ENCODE measurements at places on chromosomes 13 and 19.
A peak's percentile ranks its signal among the peaks of the same experiment; 100 is the strongest.

DNA sequence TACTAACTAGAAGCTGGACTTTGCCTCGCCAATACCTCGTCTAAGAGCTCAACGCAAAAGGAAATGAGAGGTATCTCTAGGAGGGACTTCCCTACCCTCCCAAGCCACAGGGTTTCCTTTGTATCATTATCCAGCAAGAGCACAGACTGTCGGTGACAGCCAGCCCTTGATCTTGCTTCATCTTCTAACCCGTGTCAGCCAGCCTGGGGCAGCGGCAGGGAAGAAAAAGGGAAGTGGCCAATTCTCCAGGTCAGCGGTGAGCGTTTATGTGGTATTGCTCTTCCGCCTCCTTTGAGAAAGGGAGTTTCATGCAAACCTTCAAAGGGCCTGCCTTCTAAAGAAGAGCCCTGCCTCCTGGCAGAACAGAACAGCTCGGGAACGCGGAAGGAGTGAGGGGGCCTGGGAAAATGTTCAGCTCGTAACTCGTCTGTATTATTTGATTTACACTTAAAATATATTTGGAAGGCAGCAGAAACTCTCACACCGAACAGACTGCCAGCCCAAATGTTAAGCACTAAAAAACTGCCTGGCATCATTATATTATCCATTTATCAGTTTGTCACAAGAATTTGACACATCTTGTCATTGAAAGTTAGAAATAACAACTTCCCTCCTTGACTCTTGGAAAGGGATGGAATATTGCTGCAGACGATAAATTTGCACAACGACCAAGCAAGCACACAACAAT lies 41.8 kb downstream of the EFNB2 start:
- no peak for DNase-seq

- peak; percentile 67 for DNase-seq
Measured at GRCh38 chr19:49056101-49056901, 1.2 kb downstream of the CGB7 start.

DNA sequence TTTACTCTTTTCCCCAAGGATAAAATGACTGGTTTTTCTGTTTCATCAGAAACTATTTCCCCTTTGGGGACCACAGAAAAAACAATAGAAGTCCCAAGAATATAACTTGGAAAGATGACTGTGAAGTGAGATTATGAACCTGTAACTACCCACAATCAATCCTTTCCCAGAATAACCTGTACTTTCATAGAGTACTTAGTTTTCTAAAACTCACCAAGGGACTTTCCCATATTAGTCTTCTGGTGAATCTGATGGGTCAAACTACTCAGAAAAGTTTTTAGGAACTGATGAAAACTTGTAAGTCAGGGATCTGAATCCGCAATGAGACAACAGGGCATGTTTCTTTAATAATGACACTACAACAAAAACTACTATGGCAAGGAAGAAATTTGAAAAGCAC lies 62.6 kb downstream of the STK24 start:
- no peak for DNase-seq

DNA sequence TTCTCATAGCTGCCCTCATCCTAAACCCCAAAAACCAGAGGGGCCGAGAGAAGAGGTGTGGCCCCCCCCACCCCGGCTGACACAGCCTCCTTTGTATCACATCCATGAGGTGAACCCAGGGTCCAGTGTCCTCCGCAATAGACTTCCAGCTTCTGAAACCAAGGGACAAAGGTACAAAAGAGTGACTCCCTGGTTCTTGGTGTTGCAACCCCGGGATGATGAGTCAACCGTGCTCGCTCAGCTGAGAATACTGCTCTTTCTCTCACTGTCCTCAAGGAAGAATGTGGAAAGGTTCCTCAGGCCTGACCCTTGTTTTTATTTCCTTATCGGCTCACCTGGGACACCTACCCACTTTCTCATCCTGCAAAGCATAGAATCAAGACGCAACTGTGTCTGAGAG lies 5.5 kb downstream of the SLC15A1 start:
- DNase-seq: no peak

DNA sequence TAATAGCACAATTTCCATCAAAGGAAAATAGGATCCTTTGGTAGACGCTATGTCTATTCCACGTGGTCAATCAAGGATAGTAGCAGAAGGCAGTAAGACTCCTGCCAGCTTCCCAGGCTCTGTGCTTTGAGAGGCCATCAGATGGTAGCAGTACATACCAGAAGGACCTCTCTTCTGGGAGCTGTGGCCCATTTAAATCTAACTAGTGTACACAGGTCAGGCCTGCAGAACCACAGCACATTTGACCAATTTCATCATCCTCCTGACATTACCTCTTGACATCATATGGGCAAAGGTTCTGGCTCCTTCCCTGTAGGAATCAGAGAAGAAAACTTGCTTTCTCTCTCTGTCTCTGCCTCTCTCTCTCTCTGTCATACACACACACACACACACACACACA lies 229.6 kb upstream of the HTR2A start:
- DNase-seq: no peak

GRCh38 chr13:58655086-58655485 lies 1023.5 kb downstream of the PCDH17 start:
- no peak for DNase-seq

GRCh38 chr13:91242652-91243051 lies 104.8 kb upstream of the MIR17HG start:
- no peak for DNase-seq

GRCh38 chr13:109198585-109198984 lies 569.2 kb downstream of the MYO16 start:
- no peak for DNase-seq

GRCh38 chr13:30457306-30457891 lies 8.3 kb downstream of the HMGB1 start:
- no peak for DNase-seq

GRCh38 chr13:50686551-50686950 lies 156.9 kb downstream of the DLEU7 start:
- DNase-seq: no peak

- DNase-seq: no peak
Measured at GRCh38 chr19:18764591-18765051, 26.5 kb downstream of the COMP start.

DNA sequence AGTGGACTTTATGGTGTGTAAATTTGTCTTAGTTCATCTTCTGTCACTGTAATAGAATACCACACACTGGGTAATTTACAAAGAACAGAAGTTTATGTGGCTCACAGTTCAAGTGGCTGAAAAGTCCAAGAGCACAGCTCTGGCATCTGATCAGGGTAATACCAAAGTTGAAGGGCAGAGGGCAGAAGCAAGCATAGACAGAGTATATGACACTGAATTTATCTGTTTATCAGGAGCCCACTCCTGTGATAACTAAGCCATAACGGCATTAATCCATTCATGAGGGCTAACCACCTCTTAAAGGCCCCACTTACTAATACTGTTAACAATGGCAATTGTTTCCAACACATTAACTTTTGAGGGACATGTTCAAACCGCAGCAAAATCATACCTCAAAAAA lies 4.0 kb upstream of the RFXAP start:
- peak; percentile 20 for DNase-seq

DNA sequence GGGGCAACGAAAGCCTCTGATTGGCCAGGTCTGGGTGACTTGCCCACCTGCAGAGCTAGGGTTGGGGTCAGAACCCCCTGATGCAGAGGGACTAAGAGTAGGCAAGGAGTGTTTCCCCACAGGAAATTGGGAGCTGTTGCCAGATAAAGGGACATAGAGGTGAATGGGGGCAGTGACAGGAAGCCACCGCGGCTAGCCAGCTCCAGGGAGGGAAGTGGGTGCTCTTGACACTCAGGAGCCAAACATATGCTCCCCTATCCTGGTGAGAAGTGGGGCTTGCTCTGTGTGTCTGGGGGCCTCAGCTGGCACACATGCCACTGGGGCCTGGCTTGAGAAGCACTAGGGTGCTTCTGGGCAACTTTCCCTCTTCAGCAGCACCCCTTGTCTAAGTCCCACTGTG lies 26.0 kb downstream of the WDR88 start:
- no peak for DNase-seq

DNA sequence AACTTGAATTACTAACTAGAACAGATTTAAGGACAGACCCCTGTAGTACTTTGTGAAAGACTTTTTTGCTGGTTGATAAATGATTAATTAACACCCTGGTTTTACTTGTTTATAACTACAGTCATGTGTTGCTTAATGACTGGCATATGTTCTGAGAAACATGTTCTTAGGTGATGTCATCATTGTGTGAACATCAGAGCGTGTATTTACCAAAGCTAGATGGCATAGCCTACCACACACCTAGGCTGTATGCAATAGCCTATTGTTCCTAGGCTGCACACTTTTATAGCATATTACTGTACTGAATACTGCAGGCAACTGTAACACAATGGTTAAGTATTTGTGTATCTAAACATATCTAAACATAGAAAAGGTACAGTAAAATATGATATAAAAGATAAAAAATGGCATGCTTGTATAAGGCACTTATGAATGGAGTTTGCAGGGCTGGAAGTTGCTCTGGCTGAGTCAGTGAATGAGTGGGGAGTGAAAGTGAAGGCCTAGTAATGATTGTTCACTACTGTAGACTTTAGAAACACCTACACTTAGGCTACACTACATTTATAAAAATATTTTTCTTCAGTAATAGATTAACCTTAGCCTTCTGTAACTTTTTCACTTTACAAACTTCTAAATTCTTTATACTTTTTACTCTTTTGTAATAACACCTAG lies 260.3 kb downstream of the KCNRG start:
- DNase-seq: no peak

GRCh38 chr13:23608701-23609413 lies 38.6 kb downstream of the TNFRSF19 start:
- no peak for DNase-seq

All from activated naive CD4-positive, alpha-beta T cell treated with anti-CD3 and anti-CD28 coated beads for 36 hours (primary cell).